ENCODE measurements at places on chromosomes 13 and 19.

- no peak for DNase-seq
These were observed 124.4 kb downstream of the RNF17 start for GRCh38 chr13:24888291-24888931.

GRCh38 chr19:29217616-29218015, 4.7 kb upstream of the UQCRFS1 start:
- no peak for DNase-seq

DNA sequence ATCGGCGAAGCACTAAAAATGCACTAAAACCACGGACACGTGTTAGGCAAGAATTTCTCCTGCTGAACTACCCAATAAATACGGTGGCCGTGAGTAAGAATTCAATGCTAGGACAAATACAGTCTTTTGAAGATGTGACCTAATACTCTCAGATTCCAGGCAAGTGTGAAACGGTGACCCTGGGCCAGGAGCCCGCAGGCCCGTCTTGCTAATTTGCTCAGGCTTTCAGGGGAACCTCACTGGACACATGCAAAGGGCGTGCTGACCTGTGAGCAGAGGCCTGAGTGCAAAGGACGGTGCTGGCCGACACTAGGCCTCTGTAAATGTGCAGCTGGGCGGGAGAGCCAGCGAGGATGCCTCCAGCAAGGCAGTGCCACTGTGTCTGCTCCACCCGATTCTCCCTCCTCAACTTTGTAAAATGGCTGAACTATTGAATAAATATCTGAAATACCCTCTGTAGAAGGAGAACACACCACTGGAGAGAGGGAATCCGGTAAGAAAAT, 70.1 kb downstream of the STK24 start:
- no peak for DNase-seq

GRCh38 chr19:13842291-13843103, 34.4 kb upstream of the NANOS3 start:
- DNase-seq, result peak; percentile 67

DNA sequence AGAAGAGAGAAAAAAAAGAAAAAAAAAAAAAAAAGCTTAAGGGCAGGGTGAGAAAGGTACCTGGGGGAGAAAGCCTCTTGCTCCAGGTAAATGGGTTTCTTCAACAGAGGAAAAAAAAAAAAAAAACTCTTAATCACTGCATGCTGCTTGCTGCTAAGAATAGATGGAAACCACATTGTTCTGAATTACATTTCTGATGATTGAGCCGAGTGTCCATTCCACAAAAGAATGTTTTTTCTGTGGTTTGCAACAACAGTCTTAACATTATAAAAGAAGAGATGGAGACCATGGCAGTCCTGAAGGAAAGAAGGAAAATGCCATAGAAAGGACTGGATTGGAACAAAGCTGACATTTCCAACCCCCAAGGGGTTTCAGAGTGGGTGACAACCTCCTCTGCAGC, 1312.7 kb downstream of the SLITRK1 start:
- DNase-seq, result no peak

DNA sequence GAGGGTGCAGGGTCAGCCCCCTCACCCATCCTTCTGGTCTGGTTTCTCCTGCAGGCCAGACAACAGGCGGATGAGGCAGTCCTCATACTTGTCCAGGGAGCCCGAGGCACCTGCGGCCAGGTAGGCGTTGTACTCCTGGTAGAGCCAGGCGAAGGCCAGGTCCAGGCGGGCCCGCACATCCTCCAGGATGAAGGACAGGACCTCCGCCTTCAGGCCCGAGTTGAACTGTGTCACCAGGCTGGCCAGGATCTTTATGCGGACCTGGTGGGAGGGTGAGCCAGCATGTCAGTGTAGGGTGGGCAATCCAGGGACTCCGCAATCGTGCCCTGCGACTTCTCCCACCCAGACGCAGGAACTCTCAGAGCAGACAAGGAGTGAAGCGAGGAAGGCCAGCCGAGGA, 13.8 kb upstream of the RSPH6A start:
- no peak for DNase-seq

GRCh38 chr19:49685845-49686332, 3.5 kb upstream of the ADM5 start:
- DNase-seq, result no peak

DNA sequence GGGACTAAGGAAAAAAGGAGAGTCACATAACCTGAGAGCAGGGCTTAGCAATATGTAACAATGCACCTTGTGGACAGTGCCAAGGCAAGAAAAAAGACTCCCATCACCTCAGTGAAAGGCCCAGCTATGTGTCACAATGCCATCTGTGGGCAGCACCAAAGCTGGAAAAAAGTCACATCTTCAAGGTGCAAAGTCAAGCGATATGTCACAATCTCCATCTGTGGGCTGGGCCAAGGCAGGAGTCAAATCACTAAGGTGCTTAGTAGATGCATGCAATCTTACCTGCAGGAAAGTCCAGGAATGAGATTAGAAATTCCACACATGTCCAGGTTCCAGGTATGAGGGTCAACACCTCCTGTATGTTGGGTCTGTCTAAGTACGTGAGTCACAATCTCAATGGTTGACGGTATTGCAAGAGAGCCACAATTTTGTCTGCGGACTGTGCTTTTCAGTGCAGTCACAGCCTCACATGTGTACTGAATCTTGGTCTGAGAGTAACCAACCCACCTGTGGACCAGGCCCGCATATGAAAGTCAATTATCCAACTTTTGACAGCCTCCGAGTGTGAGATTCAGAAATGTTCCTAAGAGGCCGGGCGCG, 14.8 kb upstream of the ZNF43 start:
- no peak for DNase-seq

GRCh38 chr13:63651394-63651793, 2235.7 kb upstream of the PCDH20 start:
- DNase-seq, result no peak

- DNase-seq, result no peak
These were observed 83.5 kb upstream of the RNF113B start for GRCh38 chr13:98260357-98261164.

- DNase-seq, result no peak
These were observed 27.5 kb upstream of the SERPINE3 start for GRCh38 chr13:51311957-51312520.

GRCh38 chr19:58474291-58474996, 1.7 kb upstream of the ZNF446 start:
- no peak for DNase-seq

GRCh38 chr13:89221557-89222158, 1550.5 kb downstream of the SLITRK5 start:
- no peak for DNase-seq

DNA sequence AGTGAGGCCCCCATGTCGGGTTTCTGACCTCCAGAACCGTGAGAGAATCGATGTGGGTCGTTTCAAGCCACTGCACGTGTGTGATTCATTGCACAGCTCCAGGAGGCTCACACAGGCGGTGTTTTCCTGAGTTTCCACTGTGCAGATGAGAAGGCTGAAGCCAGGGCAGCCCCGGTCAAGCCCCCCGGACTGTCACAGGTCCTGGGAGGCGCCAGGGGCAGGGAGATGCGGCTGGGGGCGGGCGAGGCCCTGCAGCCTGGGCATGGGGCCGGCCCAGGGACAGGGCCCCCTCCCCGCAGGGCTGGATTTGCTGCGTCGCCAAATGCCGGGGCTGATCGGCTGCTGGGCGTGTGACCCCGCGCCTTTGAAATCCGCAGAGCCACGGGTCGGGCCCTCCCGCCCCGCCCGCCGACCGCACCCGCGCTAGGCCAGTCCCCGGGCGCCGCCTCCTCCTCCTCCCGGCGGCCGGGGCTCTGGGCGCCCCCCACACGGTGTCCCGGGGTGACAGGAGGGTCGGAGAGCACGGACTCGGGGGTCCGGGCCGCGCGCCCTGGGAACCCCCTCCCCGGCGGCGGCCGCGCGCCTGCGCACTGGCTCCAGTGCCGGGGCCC, 9.9 kb upstream of the MKNK2 start:
- no peak for DNase-seq

DNA sequence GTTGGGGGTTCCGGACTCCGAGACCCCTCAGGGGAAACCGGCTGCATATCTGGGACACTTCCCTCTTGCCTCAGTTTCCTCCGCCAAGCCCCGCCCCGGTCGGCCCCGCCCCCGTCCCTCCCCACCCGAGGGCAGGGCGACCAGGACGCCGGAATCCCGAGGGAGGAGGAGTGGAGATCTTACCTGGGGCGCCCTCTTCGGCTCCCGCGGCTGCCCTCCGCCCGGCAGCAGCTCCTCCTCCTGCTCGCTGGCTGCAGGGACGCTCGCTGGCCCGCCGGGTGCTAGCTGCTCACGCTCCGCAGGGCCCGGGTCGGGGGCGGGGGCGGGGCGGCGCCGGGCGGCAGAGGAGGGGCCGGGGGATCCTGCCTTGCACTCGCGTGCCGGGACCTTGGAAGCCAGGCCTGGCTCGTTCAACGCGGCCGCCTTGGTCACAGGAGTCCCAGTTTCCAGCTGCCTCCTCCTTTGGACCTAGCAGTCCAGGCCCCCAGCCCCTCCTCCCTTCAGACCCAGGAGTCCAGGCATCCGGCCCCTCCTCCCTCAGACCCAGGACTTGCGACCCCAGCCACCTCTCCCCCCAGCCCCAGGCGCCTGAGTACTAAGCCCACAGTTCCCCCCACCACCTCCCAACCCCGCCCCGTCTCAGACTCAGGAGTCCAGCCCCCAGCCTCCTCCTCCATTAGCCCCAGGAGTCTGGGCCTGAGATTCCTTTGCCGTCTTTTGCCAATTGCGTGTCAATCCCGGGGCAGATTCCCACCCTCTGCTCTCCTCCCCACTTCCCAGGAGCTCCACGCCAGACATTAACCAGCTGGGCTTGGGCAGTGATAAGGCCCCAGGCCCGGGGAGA, at the start of gene NTF4:
TSS of gene NTF4 (minus strand) at position 51 of the 844 bp plus-strand sequence. CDS start 2,821 bp downstream, outside the sequence.
- no peak for DNase-seq

- no peak for DNase-seq
These were observed 510.0 kb upstream of the KLF12 start for GRCh38 chr13:74644229-74644628.

GRCh38 chr19:34500656-34501120, 19.1 kb downstream of the WTIP start:
- no peak for DNase-seq

DNA sequence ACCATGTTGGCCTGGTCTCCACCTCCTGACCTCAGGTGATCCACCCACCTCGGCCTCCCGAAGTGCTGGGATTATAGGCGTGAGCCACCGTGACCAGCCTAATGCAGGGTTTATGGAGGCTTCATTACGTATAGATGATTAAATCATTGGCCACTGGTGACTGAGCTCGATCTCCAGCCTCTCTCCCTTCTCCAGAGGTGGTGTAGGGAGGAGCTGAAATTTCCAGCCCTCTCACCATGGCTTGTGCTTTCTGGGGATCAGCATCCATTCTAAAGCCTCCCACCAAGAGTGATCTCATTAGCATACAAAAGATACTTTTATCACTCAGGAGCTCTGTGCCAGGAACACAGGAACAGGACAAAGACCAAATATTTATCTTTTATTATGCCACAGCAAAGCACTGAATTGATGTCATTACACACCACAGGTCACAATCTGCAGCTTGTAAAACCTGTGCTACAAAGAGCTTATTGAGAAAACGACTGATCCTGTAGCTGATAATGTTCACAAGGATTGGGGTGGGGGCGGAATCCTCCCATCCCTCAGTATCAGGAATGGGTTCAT, 32.4 kb downstream of the RHPN2 start:
- no peak for DNase-seq

- no peak for DNase-seq
These were observed 107.7 kb upstream of the SPATA13 start for GRCh38 chr13:24052547-24053518.

- no peak for DNase-seq
These were observed 69.8 kb downstream of the KCTD12 start for GRCh38 chr13:76816394-76816793.

DNA sequence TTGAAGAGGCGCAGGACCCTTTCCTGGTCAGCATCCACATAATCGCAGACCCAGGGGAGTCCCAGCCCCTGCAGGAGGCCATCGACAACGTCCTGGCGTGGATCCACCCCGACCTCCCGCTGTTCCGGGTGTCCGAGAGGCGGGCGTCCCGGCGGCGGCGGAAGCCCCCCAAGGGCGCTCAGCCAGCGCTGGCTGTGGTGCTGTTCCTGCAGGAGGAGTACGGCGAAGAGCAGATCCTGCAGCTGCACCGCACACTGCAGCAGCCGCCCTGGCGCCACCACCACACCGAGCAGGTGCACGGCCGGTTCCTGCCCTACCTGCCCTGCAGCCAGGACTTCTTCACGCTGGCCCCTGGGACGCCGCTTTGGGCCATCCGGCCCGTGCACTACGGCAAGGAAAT, 29.3 kb downstream of the FAM124A start:
- no peak for DNase-seq

- DNase-seq, result no peak
These were observed 6.3 kb upstream of the BEST2 start for GRCh38 chr19:12745166-12745897.

- DNase-seq, result no peak
These were observed 837 bp upstream of the CD209 start for GRCh38 chr19:7748171-7748570.

- no peak for DNase-seq
These were observed 7.1 kb downstream of the ZFP14 start for GRCh38 chr19:36371886-36372285.

GRCh38 chr19:11223200-11223599, 16.2 kb upstream of the ANGPTL8 start:
- no peak for DNase-seq

DNA sequence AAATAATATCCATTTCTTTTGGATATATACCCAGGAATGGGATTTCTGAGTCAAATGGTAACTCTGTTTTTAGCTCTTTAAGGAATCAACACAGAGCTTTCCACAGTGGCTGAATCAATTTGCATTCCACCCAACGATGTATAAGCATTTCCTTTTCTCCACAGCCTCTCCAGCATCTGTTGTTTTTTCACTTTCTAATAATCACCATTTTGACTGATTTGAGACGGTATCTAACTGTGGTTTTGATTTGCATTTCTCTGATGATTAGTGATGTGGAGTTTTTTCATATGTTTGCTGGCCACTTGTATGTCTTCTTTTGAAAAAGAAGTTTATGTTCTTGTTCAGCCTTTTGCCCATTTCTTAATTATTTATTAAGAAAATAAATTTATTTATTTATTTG, 352.2 kb upstream of the OBI1 start:
- no peak for DNase-seq

DNA sequence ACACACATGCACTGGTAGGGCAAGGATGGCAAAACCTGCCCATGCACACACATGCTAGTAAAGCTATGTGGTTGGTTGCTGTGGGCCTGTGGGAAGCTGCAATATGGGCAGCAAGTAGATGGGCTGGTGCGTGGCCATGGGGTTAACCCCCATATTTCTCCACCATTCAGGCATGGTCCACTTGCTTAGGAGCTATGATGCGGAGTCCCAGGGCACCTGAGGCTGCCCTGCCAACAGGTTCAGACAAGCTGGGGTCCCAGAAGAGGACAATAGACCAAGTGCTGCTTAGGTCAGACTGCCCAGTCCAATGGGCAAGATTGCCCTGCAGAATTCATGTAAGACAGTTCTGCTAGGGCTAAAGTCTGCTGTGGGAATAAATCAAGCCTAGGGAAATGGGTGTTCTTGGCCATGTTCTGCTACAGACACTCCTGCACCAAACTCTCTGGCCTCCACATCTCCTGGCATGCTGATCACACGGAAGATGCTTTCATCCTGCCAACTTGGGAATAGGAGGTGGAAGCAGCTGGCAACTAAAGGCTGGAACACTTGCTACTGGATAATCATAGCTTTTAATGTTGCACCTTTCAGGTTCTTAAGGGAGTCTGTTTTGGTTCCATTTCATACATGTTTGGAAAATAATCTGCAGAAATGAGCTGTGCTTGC, 646.3 kb upstream of the SLITRK1 start:
- no peak for DNase-seq

- DNase-seq, result no peak
These were observed 88.0 kb downstream of the ATP11A start for GRCh38 chr13:112777637-112778406.

GRCh38 chr13:27130223-27130978, 41.2 kb downstream of the USP12 start:
- no peak for DNase-seq
